ENCODE measurements at places on chromosomes 3 and 15.
A peak's percentile ranks its signal among the peaks of the same experiment; 100 is the strongest.

DNA sequence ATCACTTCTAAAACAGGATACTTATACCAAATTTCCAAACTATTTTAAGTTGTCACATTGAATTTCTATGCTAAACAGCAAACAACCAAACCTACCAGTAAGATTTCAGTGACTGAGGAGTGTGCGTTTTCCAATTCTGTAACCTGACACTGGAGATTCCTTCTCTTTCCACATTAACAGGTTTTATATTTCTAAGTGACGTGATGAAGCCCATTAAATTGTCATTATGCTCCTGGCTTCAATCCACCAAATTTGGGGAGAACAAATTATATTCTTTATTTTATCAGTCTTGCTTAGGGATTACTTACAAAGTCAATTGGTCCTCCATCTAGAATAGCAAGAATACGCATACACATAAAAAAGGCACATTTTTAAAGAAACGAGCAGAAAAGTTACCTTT is 764.8 kb upstream of the NR2F2 start:
- DNase-seq, result no peak

DNA sequence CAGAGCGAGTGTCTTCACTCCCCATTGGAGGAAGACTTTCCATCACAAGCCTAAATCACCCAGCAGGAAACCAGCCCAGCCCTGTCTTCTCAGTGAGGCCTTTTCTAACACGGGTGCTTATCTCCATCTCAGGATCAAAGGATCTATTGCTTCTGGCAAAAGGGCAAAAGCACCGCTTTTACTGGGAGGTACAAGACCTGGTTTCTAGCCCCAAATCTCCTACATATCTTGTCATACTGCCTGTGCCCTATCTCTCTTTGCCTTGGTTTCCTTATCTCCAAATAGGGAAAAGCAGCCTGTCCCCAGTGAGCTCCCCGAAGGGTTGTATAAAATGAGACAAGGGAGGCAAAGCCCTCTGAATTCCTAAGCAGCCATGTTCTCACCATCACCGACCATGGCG is 5.2 kb downstream of the GLB1 start:
- DNase-seq, result no peak

GRCh38 chr3:119559441-119559963 is at the start of gene CD80:
Gene CD80 (minus strand): TSS chr3:119559614. CDS start chr3:119557728, 1,886 bp downstream.
- DNase-seq, result peak; percentile 46

DNA sequence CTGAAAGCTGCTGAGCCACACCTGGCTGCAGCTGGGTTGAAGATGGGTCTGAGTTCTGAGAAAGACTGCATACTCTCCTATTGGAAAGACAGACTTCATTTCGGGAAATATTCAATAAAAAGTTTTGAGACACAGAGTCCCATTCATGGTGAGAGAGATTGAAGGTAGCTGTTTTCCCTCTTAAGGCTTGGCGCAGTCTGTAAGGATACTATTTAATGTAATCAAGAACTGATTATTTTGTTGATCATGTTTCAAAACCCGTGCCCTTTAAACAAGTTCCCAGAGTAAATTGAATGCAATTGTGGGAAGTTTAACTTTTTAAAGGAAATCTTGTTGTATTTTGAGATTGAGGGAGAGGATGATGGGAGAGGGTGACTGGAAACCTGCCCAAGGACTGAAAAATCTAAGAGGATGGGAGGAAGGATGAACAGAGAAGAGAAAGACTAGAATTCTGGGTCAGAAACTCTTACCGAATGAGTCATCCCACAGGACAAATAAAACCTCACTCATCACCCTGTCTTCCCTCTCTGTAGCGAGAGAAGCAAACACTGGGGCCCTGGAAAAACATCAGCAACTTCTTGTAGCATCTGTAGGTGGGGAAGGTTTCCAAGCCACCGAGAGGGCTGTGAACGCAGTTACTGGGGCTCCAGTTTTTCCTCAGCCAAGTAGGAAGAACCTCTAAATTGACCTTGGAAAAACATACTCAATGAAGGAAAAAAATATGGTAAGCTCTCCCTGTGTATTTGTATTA is 193.2 kb upstream of the TPRG1 start:
- peak; percentile 58 for DNase-seq

GRCh38 chr3:185818267-185818875 is 6.5 kb downstream of the IGF2BP2 start:
- peak; percentile 57 for DNase-seq

GRCh38 chr15:77993374-77993911 is 84.1 kb downstream of the TBC1D2B start:
- no peak for DNase-seq

DNA sequence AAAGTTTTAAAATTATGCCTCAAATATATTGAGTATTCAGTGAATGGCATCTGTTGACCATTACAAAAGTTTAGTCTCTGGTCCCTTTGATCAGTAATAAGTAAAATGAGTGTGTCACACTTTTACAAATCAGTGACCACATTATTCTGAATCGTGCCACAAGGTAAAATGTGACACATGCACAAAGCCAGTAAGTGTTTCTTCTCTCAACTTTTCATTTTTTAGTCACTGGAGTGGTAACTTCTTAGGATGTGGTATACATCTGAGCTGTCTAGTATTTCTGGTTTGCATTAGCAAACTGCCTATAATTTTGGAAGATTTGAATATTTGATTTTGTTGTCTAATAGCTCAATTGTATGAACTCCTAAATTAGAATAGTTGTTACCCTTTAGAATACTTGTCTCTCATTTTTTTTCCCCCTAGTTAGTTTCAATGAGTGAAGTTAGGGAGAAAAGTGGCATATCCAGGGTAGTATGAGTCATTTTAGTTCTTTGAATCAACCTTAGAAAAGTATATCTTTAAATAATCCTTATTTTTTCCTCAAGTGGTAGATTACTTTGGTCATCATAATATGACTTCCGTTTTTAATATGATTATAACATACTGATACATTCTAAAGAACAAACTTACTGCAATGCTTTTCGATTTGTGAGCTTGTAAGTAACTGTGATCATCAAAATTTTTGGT is 18.1 kb downstream of the DNAJC13 start:
- no peak for DNase-seq

- DNase-seq, result no peak
These were observed 57.4 kb upstream of the MYZAP start for GRCh38 chr15:57534281-57534680.

Data from ELR (cell line).